ENCODE measurements at places on chromosomes 3 and 15.

GRCh38 chr3:130516645-130517512, at the start of gene COL6A6:
TSS of gene COL6A6 (plus strand) at chr3:130517177. CDS start at chr3:130560365, 43,188 bp downstream.
- DNase-seq, result no peak

DNA sequence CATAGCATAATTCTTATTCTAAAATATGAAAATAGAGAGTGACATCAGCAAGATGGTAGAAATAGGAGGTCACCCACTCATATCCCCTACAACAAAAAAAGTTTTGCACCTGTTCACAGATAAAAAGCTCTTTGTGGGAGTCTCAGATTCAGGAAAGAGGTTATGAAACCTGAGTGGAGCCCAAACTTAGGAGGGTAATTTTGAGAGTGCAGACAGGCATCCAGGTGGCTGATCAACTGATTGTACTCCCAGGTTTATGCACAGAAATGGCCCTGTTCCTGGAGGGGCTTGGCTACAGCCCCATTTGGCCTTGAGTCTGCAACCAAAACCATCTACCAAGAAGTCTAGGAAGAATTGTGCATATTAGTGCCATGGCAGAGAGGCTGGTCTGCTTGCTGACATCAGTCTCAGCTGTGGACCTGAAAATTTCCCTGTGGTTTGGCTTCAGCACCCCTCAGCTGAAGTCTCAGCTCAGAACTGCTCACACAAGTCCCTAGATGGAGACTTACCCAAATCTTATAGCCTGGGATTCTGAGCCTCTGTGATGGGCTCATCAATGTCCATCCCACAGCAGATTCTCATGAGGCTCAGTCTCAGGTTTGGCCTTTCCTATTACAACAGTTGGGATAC, 291.6 kb downstream of the IL20RB start:
- DNase-seq, result no peak

GRCh38 chr3:194373899-194374298, 4.4 kb upstream of the LRRC15 start:
- DNase-seq, result no peak

- no peak for DNase-seq
Observed at GRCh38 chr15:60678632-60679031, 199.7 kb upstream of the ICE2 start.

GRCh38 chr15:61115241-61115640, 113.9 kb downstream of the RORA start:
- DNase-seq, result no peak
